Choroid plexus epithelial cell (primary cell): ENCODE measurements at places on chromosomes 2 and 18.

DNA sequence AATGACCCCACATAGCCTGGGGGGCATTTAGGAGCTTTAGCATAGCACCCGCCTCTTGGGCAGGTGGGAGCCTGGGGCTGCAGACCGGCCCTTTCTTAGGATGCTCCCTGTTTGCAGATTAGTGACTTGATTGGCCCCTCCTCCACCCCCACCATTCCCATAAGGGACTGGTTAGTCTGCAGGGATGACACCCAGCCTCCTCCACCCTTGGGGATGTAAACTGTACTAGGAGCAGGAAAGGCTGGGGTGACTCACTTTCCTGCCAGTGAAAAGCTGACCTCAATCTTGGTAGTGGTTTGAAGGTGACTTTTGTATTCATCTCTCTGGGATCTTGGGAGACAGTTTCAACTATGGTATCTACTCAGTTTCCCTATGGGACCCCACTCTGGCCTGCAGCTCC is 24.2 kb downstream of the CTIF start:
- peak; percentile 66 for DNase-seq

- no peak for DNase-seq
Observed at GRCh38 chr18:5173646-5174045, 23.4 kb downstream of the AKAIN1 start.

GRCh38 chr2:218319813-218320365 is 27.6 kb upstream of the TMBIM1 start:
- peak; percentile 41 for DNase-seq

DNA sequence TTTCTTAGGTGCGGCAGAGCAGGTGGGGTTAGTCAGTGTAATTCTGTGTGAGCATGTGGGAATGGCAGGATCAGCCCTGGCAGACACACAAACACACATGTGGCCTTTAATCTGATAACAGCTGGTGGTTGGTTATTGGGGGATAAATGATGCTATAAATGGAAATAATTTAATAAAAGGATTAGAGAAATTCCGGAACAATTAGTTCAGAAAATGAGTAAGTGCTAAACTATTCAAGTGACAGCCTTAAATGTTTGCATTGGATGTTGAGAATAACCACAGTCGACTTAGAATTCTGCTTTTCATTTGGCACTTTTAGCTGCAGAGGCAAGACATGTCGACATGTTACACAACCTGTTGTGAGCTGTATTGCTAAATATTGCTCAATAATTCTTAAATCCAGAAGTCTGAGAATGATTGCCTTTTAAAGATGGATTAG is 7.2 kb downstream of the SMYD1 start:
- peak; percentile 69 for DNase-seq

DNA sequence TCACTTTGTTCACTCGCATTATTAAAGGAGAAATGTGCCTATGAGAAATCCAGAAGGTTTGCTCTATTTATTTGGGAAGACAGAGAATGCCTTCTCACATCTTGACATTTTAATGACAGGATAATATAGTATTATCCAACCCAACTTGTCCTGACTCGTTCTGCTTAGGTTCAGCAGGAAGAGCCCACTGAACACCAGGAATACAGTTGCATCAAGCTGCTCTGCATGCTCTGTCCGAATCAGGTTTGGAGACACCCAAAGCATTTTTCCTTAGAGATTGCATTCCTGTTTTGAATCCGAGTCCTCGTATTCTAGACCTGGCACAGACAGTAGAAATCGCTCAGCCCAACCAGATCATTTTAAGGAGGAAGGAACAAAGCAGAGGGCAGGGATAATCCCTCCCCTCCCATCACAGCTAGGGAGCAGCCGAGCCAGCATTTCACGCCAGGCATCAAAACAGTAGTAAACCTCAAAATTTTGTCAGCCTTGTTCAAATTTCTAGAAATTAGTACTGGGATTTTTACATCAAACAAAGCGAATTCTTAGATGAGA is 837.4 kb upstream of the ID2 start:
- no peak for DNase-seq

DNA sequence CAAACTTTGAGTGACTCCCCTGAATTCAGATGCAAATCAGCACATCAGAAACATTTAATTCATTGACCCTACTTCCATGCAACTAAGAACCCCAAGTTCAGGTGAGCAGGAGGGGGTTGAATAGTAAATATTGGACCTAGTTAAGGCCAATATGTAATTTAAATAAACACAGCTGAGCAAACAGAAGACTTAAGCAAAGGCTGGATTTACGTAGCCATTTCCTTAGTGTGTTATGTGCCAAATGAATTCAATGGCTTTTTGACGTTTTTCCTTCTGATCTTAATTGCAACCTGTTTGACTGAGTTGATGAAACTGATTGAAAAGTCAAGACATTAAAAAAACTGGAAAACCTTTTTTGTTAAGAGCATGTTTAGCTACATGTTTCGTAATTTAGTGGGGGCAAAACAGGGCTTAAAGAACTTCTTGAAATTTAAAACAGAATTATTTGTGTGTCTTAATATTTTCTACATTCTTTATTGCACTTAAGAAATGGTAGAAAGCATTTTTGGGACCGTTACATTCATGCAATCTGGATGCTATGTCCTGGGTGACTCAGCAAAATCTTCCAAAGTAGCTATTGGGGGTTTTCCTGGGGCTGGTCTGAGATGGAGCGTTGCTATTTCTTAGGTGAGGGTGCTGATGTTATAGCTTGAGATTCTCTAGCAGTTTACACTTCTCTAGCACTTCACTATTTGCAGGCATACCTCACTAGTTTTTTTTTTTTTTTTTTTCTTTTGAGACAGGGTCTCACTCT is 25.5 kb upstream of the KCNE4 start:
- DNase-seq, result peak; percentile 50

- no peak for DNase-seq
Observed at GRCh38 chr2:86300496-86300895, 36.9 kb downstream of the REEP1 start.

- peak; percentile 63 for DNase-seq
Observed at GRCh38 chr18:31954349-31954748, 11.4 kb upstream of the TRAPPC8 start.

DNA sequence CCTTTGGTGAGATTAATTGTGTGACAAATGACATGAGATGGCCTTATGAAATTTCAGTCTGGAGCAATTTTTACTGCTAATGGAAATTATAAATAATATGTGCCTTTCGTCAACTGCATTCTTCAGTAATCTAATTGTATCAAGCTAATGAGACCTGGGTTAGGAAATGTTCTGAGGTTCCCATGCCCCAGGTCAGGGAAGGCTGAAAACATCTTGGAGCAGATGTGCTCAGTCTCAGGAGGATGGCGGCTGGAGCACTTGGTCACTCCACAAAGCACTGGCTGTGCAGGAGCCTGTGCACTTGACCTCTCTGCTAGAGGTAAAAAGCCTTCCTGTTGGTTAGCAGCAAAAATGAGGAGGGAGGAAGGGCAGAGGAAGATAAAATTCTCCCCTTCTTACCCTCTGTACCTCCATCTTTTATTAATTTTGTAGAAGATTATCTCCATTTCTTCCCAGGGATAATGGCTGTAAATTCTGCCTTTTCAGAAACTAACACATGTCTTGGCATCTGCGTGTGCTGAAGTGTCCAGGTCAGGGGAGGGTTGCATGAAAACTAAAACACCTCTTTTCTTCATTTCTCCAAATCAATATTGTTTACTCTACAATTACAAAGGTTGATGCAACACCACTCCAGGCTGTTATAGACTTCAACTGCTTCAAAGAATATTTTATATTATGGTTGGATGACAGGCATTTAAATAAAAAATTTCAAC is 1606.4 kb upstream of the ACVR2A start:
- DNase-seq, result peak; percentile 40

- no peak for DNase-seq
Observed at GRCh38 chr18:49170925-49171505, 220.2 kb upstream of the SMAD7 start.

GRCh38 chr2:85770369-85770768 is 16.6 kb downstream of the ATOH8 start:
- DNase-seq, result no peak

GRCh38 chr2:150169237-150169629 is 318.2 kb downstream of the RND3 start:
- peak; percentile 68 for DNase-seq

GRCh38 chr2:239944694-239945551 is 80.2 kb downstream of the NDUFA10 start:
- peak; percentile 48 for DNase-seq

DNA sequence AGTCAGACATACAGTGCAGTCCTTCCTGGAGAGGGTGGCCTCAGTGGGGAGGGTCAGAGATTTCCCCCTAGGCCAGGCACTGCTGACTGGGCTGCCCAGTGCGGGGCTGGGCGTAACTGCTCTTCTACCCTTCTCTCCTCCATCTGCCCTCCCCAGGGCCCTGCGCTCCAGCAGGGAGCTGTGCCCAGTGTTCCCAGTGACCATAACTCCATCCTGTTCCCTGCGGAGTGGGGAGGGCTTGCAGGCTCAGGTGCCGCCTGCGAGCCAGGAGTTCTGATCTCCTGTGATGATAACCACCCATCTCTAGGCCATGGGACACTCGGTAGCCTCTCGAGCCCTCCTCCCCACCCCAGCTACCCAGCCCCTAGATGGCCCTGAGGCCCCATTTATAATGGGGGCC is 107.6 kb downstream of the SMAD7 start:
- DNase-seq, result no peak

DNA sequence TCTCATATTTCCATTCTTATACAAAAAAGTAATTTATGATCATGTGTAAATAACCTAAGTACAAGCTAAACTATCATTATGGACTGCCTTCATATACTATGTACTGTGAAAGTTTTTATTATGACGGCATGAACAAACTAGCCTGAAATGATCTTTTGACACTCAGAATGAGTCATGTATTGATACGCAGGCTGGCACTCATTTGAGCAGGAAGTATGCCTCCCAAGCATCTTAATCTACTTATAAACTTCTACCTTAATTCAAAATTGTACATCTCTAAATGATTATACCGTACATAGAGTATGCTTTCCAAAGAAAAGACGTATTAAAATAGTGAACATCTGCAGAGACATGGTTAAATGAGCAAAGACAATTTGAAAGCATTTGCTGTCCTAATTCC is 207.1 kb upstream of the SPOPL start:
- no peak for DNase-seq
